Neural progenitor cell (in vitro differentiated cells): ENCODE measurements at places on chromosomes 2 and 18. TPM values are rescaled to one million over a fixed set of nuclear protein-coding genes. Genes with fewer than 3 reads are reported as not detected.

UGT1A4 gene
- not detected in 2 replicates for total RNA-seq

EVA1A gene
- 2.8 and 3.6 TPM in 2 replicates for total RNA-seq

IL1F10 gene
- total RNA-seq, result not detected in 2 replicates

MYCN gene
- 24.7 and 26.7 TPM in 2 replicates for total RNA-seq

AFF3 gene
- total RNA-seq, result 0.26 and 0.56 TPM in 2 replicates

GNAL gene
- 10.8 and 26.8 TPM in 2 replicates for total RNA-seq

IL36RN gene
- not detected in 2 replicates for total RNA-seq

NEURL3 gene
- 0.12 TPM in 1 of 2 replicates, not detected in the other for total RNA-seq

CFAP221 gene
- total RNA-seq, result 0.74 and 1.5 TPM in 2 replicates

KCNF1 gene
- 0.15 TPM in 1 of 2 replicates, not detected in the other for total RNA-seq

BOLL gene
- total RNA-seq, result not detected in 2 replicates

KCNG3 gene
- 6.8 and 7.8 TPM in 2 replicates for total RNA-seq

KCNK3 gene
- not detected in 2 replicates for total RNA-seq

RAB6C gene
- 0.07 TPM in 1 of 2 replicates, not detected in the other for total RNA-seq

SF3B1 gene
- 462 and 787 TPM in 2 replicates for total RNA-seq

FBXO41 gene
- total RNA-seq, result 1.5 and 6.3 TPM in 2 replicates
